KG1 (cell line): ENCODE measurements at places on chromosomes 6 and 20.

- peak; percentile 71 for DNase-seq
These were observed 1024.0 kb downstream of the GRIK2 start for GRCh38 chr6:102417368-102417998.

DNA sequence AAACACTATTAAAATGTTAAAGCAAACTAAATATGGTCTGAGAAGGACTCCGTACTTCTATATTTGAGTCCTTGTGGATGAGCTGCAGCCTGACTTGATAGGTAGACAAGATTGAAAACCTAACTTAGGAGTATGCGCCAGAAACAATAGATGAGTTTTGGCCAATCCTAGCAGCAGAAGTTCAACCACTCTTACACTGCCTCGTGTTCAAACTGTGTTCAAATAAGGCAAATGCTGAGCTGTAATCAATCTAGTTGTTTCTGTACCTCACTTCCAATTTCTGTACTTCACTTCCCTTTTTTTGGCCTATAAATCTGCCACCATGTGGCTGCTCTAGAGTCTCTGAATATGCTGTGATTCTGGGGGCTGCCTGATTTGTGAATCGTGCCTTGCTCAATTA lies 13.2 kb upstream of the SERINC1 start:
- no peak for DNase-seq

- no peak for DNase-seq
These were observed 20.2 kb downstream of the STAU1 start for GRCh38 chr20:49167811-49168507.

GRCh38 chr20:17969884-17970409 lies 1.1 kb downstream of the MGME1 start:
- peak; percentile 28 for DNase-seq

DNA sequence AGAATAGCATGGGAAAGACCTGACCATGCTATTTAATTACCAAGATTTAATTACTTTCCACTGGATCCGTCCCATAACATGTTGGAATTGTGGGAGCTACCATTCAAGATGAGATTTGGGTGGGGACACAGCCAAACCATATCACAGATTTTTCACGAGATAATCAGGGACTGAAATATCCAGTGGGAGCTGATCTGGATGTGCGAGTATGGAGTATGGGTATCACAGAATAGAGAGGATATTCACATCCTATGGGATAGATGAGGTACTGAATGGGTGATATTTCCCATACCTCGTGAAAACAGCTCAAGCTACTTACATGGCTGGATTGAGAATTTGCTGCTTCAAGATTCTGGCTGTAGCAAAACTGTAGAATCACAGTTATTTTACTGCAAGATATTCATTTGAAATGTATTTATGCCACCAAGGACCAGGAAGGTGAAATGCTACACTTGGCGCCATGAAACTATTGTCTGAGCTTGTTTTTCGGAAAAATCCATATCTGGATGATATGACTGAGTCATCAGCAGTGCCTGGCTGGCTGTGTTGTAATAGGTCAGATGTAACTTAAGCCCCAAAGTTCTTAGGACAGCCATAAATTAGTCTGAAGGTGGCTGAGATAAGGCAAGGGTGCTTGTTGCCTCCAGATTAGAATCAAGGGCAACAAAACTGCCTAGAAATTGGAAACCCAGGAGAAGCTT lies 29.8 kb downstream of the KCNS1 start:
- DNase-seq = no peak

DNA sequence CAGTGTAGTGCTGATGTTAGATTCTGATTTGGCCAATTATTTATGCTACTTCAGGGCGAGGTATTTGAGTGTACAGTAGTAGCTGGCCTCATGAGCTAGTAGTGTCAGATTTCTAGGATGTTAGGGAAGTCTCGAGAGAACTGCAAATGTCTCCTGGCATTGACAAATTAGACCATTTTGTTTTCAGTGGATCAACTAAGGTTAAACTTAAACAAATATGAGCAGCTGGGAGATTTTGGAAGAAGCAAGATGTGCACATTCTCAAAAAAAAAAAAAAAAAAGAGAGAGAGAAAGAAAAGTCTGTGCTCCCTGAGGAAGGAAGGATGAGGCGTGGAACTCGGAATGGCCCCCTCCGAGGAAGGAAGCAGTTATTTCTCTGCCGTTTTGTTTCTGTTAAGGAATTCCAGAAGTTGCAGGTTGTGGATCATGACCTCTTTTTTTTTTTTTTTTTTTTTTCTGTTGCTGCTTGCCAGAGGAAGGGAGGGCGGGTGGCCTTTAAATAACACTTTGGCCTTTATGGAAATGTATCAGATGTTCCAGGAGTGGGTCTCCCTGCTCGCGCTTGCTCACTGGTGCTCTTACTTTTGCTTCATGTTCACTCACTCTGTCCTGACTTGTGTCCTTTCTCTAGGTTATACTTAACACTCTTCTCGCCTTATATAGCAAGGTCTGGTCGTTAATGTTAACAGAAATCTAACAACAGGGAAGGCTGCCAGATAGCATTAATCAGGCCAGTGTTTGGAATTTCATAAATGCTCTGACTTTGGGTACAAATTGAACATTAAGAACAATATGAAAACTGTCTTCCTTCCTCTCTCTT lies 124.4 kb downstream of the TCP11 start:
- no peak for DNase-seq

DNA sequence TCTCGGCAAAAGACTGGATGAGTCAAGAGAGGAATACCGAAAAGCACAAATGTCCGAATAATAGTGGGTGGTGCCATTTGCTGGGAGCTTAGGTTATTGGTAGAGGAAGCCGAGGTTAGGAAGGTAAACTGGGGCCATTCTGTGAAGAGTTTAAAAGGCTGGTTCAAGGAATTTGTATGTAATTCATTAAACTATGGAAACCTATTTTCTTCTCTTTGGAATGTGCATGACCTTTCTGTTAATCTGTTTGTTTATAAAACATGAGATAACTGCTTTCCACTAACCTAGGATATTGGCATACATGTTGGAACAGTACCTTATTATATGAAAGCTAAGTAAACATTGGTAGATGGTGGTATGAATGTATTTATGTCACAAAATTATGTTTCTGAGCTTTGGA lies 71.8 kb downstream of the LCA5 start:
- DNase-seq = no peak

DNA sequence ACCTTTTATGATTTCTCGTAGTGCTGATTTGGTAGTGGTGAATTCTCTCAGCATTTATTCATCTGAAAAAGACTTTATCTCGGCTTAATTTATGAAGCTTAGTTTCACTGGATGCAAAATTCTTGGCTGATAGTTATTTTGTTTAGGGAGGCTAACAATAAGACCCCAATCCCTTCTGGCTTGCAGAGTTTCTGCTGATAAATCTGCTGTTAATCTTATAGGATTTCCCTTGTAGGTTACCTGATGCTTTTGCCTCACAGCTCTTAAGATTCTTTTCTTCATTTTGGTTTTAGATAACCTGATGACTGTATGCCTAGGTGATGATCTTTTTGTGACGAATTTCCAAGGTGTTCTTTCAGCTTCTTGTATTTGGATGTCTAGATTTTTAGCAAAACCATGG lies 388.7 kb downstream of the UTRN start:
- no peak for DNase-seq

- no peak for DNase-seq
These were observed 109.2 kb upstream of the TMEM170B start for GRCh38 chr6:11428371-11428770.

DNA sequence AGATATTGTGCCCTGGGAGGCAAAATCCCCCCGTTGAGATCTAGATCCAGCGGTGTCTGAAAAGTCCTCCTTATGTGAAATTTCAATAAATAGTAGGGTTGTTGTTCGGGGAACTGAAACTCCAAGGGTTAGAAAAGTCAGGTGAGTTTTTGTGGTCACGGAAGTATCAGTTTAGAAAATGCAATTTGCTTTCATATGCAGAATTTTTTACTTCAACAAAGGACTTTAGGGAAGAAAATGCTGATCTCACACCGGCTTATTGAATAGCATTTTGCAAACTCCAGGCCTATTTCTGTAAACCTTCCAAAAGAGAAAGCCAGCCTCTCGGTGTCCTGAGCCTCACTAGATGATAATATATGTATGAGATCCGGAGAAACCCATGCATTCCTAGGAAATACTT lies 254.7 kb downstream of the TSHZ2 start:
- DNase-seq = no peak

GRCh38 chr20:61644378-61645076 lies 392.5 kb downstream of the CDH4 start:
- no peak for DNase-seq

- DNase-seq = no peak
These were observed 57.3 kb upstream of the CNKSR3 start for GRCh38 chr6:154567695-154568220.

DNA sequence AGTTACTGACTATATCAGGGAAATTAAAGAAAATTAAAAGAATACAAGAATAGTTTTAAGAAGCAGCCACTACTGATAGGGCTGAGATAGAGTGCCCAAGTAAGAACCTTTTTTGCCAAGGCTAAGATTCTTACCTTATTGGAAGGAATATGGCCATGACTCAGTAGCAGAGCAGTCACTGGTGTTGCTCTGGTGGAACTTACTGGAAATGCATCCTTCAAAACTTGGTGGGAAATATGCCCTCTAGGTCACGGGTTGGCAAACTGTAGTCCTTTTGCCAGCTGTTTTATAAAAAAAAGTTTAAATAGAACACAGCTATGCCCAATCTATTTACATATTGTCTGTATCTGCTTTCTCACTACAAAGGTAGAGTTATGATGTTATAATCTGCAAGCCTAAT lies 6.0 kb downstream of the HSF2 start:
- DNase-seq = no peak
